ENCODE measurements at places on chromosomes 5 and 9.
A peak's percentile ranks its signal among the peaks of the same experiment; 100 is the strongest.

DNA sequence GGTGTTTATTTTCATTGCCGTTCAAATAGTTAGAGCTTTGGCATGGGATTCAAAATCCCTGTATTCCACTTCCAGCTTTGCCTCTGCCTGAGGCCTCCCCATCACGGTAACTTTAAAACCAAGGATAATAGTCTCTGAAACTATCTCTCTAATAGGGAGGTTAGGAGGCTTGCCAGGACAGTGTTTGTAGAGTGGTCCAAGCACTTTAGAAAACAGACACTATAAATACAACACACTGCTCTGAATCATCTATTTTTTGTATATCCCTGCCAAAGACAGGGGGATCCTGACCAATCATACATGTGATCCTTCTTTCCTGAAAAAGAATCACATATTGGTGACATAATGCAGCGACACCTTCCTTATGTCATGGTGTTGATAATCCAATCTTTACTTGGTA, 326.8 kb downstream of the BNC2 start:
- no peak for DNase-seq

GRCh38 chr5:58019614-58020013, 440.3 kb downstream of the PLK2 start:
- DNase-seq, result no peak

GRCh38 chr9:21154018-21154608, 12.3 kb downstream of the IFNA21 start:
- peak; percentile 1 for DNase-seq

DNA sequence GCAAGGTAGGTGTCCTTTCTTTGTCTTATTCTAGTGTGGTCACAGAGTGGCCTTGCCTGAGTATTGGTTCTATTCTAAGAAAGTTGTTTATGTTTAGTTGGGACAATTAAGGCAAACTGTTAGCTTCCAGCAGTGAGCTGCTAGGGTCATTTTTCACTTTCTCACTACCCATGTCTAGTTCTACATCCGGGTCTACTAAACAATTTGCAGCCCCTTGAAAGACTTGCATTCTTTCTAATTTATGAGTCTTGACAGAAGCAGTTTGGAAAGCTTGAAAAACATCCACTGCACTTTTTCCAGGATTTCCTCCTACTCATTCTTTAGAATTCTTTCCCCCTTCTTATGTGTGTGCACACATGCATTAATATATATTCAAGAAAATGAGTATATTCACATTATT, 892.2 kb upstream of the ACO1 start:
- DNase-seq, result no peak

GRCh38 chr5:76690704-76691466, 25.0 kb upstream of the F2R start:
- no peak for DNase-seq

DNA sequence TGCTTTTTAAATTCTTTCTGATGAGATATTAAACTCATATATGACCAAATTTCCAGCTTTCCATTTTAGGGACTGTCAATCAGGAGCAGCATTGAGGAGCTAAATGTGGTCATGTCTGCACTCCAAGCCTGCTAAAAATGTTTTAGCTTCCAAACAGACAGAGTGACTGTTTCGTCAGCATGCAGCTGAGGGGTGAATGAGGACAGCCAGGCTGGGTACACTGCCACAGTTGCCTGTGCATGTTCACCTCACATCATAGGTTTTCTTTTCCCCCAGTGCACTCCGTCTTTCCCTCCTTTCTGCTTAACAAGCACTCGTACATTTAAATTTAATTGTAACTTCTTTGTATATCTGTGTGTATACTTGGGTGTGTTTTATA, 138.1 kb downstream of the ARRDC3 start:
- no peak for DNase-seq

DNA sequence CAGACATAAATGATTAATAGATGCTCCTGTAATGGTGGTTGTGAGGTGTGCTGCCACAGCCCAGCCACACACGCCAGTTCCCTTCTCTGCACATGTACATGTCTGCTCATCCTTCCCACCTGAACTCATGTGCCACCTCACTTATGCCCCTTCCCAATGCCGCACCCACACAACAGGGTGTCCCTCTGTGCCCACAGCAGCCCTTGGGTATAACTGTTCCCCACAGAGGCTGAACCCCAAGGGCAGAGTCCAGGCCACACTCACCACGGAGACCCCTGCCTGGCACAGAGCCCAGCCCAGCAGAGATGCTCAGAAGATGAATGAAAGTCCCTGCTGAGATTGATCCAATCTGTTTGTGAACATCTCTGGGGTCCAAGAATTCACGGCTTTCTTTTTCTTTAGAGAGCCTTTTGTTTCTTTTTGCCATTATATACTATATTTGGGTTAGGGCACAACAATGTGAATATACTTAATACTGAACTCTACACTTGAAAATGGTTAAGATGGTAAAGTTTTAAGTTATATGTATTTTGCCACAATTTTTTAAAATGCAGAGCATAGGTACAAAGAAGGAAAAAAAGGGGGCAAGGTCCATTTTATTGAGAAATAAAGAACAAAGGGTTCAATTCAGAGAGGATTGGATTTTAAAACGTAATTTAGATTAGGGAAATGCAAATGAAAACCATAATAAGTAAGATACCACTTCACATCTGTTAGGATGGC, 29.6 kb downstream of the IRF1 start:
- DNase-seq, result no peak

- no peak for DNase-seq
These were observed 38.6 kb upstream of the SNX2 start for GRCh38 chr5:122736086-122736845.

DNA sequence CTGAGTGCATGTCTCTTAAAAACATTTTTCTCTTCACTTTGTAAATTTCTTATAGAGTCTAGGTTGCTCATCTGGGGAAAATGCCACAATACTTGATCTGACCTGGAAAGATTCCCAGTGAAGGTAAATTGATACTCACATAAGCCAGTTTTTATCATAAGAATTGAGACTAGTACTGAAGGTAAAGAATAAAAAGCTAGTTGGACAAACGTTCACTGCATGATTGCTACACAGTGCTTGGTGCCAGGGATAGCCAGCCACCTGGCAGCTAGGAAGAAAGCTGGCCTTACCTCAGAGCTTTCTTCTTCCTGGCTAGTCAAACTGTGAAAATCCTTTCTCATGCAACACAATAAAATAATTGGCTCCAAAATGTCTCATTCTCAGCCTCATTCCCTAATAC, 77.1 kb downstream of the MUSK start:
- DNase-seq, result no peak

All from NCI-H1417 (cell line).